ENCODE measurements at places on chromosomes 12 and 14. TPM values are rescaled to one million over a fixed set of nuclear protein-coding genes. Genes with fewer than 3 reads are reported as not detected.

BEST3 gene
- total RNA-seq: not detected

THTPA gene
- total RNA-seq: 23.6 TPM

HAL gene
- total RNA-seq: 1.7 TPM

CAPS2 gene
- 0.38 TPM for total RNA-seq

BIN2 gene
- total RNA-seq: not detected

FAM90A1 gene
- total RNA-seq: 0.61 TPM

AICDA gene
- total RNA-seq: not detected

SNAPC1 gene
- 42.6 TPM for total RNA-seq

KRT74 gene
- not detected for total RNA-seq

MMP19 gene
- total RNA-seq: 3.9 TPM

NPC2 gene
- 159 TPM for total RNA-seq

ADAM20 gene
- total RNA-seq: 0.48 TPM

KRT82 gene
- not detected for total RNA-seq

MDM2 gene
- total RNA-seq: 106 TPM

TMEM253 gene
- total RNA-seq: not detected

TAS2R8 gene
- not detected for total RNA-seq

KRT72 gene
- not detected for total RNA-seq

WSCD2 gene
- total RNA-seq: not detected

COPZ1 gene
- 139 TPM for total RNA-seq

KCNJ8 gene
- total RNA-seq: 0.27 TPM

KCNMB4 gene
- total RNA-seq: 0.53 TPM

P2RX2 gene
- total RNA-seq: not detected

FCF1 gene
- 20.5 TPM for total RNA-seq

SMCO2 gene
- not detected for total RNA-seq

CPM gene
- total RNA-seq: 1.5 TPM

CELA1 gene
- total RNA-seq: not detected

RASSF8 gene
- 266 TPM for total RNA-seq

DBX2 gene
- total RNA-seq: not detected

SIX1 gene
- 7.7 TPM for total RNA-seq

TTC6 gene
- 2.6 TPM for total RNA-seq

TAS2R10 gene
- not detected for total RNA-seq

CCDC196 gene
- not detected for total RNA-seq

DTX1 gene
- 3.5 TPM for total RNA-seq

GPR84 gene
- 0.16 TPM for total RNA-seq

ZNF891 gene
- 1.4 TPM for total RNA-seq

RNFT2 gene
- 11.0 TPM for total RNA-seq

CLEC2B gene
- 15.3 TPM for total RNA-seq

ADAM21 gene
- total RNA-seq: 0.04 TPM

DNAJC22 gene
- total RNA-seq: 14.7 TPM

Measured in A375 (cell line).